Lung (tissue), 17 donors: ENCODE measurements at places on chromosomes 12 and 14. TPM values are rescaled to one million over a fixed set of nuclear protein-coding genes. Genes with fewer than 3 reads are reported as not detected.

DNA sequence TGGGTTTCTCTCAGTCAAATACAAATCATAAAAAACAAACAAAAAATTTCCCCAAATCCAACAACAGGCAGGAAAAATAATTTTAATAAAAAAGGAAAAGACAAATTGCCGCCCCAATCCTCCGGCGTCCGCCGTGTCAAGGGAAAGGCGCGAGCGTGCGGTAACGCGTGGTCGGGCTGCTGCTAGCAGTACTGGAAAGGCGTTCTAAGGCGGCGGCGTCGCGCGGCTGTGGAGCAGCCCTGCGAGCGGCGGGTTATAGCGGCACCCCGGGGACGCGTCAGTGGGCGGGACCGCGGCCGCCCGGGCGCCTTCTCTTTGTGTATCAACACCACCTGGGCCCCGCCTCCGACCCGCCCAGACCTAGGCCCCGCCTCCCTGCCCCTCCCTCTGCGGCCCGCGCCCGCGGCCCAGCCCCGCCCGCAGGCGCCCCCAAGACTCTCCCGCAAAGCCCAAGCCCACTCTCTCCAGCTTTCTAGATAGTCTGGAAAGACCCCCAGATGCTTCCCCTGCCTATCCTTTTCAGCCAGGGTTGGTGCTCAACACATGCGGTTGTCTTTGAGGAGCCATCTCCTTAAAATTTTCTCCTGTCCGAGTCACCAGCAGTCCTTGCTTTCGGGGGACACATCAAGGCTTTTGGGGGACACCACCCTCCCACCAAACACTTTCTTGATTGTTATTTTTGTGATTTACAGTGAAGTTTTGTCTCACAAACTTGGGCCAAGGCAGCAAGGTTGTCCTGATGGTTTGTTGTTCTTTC, at the start of gene SLC38A2:
SLC38A2 (minus strand) TSS at position 230 of the 757 bp plus-strand sequence. CDS start 1,480 bp downstream, outside the sequence.
- DNase-seq = peak; percentile 96
- H3K27ac ChIP-seq = peak within 1 kb of the TSS; percentile 98
- H3K27me3 ChIP-seq = no peaks in the 10 kb centered on the region
- H3K4me3 ChIP-seq = peak within 1 kb of the TSS; percentile 99
- H3K36me3 ChIP-seq = peaks cover 13% of the 10 kb centered on the region

- no peaks in the 10 kb centered on the region for H3K27me3 ChIP-seq
- no peaks in the 10 kb centered on the region for H3K36me3 ChIP-seq
- DNase-seq = no peak
- H3K4me1 ChIP-seq = peaks cover 10% of the 10 kb centered on the region
- H3K27ac ChIP-seq = no peak overlapping the region
- no peak overlapping the region for H3K4me3 ChIP-seq
Measured at GRCh38 chr12:104493496-104493895, 36.7 kb downstream of the CHST11 start.

The MUCL1 gene
- not detected for total RNA-seq

- H3K4me1 ChIP-seq = peaks cover 9% of the 10 kb centered on the region
- no peak overlapping the region for H3K27ac ChIP-seq
- H3K27me3 ChIP-seq = no peaks in the 10 kb centered on the region
- no peaks in the 10 kb centered on the region for H3K36me3 ChIP-seq
- peak; percentile 31 for DNase-seq
Measured at GRCh38 chr14:89625731-89626232, 208.7 kb upstream of the FOXN3 start.

DNA sequence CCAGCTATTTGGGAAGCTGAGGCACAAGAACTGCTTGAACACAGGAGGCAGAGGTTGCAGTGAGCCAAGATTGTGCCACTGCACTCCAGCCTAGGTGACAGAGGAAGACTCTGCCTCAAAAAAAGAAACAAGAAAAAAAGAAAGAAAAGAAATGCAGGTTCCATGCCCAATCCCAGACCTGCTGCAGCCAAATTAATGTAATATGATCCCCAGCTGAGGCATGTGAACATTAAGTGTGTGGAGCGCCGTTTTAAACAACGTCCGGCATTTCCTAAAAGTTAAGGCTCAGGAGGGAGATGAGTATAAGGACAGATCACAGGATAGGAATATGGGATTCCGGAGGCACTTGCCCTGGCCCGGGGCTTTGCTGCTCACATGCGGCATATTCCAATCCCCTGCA, 162.9 kb downstream of the KSR2 start:
- DNase-seq = no peak
- H3K27me3 ChIP-seq = no peaks in the 10 kb centered on the region
- no peaks in the 10 kb centered on the region for H3K4me1 ChIP-seq
- no peaks in the 10 kb centered on the region for H3K36me3 ChIP-seq
- no peak overlapping the region for H3K27ac ChIP-seq

DNA sequence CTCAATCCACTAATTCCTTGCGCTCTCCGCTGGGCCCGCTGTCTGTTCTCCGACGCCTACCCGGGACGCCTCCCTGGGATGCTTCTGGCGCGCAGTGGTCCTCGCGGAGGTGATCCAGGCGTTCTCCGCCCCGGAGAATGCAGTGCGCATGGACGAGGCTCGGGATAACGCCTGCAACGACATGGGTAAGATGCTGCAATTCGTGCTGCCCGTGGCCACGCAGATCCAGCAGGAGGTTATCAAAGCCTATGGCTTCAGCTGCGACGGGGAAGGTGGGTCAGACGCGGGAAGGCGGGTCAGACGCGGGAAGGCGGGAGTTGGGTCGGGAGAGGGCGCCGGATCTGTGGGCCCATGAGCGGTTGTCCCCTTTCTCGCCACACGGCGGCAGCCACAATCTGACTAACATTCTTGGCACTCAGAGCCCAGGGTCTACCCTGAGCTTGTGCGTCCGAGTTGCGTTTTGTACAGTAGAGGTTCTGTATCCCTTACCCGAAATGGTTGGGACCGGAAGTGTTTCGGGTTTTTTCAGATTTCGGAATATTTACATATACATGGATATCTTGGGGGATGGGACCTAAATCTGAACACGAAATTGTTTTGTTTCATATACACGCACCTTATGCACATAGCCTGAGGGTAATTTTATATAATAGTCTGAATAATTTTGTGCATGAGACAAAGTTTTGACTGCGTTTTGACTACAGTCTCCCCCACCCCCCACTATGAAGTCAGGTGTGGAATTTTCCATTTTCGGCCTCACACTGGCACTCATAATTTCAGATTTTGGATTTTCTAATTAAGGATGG, 762 bp downstream of the C12orf57 start:
- peak overlapping the region; percentile 98 for H3K27ac ChIP-seq
- peaks cover 13% of the 10 kb centered on the region for H3K36me3 ChIP-seq
- no peaks in the 10 kb centered on the region for H3K27me3 ChIP-seq
- peak overlapping the region; percentile 48 for H3K4me3 ChIP-seq

GRCh38 chr12:109943811-109944210, 43.7 kb downstream of the TCHP start:
- peaks cover 26% of the 10 kb centered on the region for H3K36me3 ChIP-seq
- H3K4me3 ChIP-seq = no peak overlapping the region
- no peaks in the 10 kb centered on the region for H3K27me3 ChIP-seq
- H3K27ac ChIP-seq = no peak overlapping the region
- H3K4me1 ChIP-seq = peaks cover 13% of the 10 kb centered on the region
- DNase-seq = no peak

DNA sequence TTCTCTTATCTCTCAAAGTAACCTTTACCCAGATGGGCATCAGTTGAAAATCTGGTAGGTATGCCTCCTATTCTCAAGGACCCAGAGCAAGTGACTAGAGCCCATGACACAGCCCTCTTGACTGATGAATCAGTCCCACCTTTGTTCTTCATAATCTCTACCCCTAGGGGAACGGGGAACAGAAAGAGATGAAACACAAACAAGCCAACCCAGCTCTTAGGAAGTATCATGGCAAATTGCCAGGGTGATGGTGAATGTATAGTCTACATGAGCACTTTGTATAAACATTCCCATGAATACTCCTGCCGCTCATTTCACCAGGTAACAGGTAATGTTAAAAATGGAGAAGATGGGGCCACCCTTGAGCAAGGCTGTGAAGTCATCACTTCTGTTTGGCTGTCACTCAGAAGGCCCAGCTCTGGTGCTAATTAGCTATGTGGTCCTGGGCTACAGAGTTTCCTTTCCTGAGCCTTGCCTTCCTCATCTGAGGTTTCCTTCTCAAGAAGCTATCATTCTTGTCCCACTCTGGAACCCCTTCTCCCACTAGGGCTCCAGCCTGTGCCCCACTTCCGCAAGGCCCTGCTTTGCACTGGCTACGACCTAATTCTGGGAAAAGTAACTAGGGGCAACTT, 161.7 kb downstream of the ANO2 start:
- no peak overlapping the region for H3K4me3 ChIP-seq
- no peaks in the 10 kb centered on the region for H3K27me3 ChIP-seq
- no peak overlapping the region for H3K27ac ChIP-seq
- no peak for DNase-seq

DNA sequence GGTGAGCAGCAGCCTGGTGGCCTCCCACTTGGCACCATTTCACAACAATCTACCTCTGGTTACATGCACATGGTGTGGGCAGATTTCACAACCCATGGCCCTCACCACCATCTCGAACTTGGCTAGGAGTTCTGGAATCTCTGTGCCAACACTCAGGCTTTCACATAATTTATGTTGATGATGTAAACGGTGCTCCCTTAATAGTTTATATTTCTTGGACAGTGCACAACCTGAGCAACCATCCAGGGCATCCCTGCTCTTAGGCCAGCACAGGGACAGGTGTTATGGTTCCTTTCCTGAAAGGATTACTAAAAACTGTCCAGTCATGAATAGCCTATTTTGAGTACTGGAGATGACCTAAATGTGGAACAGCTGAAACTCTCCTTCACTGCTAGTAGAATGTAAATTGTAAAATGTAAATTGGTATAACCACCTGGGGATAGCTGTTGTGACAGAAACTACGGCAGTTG, 28.6 kb downstream of the ABCB9 start:
- no peak overlapping the region for H3K4me3 ChIP-seq
- DNase-seq = no peak
- H3K27ac ChIP-seq = no peak overlapping the region
